GM10248 (cell line): ENCODE measurements at places on chromosomes 4 and X.

DNA sequence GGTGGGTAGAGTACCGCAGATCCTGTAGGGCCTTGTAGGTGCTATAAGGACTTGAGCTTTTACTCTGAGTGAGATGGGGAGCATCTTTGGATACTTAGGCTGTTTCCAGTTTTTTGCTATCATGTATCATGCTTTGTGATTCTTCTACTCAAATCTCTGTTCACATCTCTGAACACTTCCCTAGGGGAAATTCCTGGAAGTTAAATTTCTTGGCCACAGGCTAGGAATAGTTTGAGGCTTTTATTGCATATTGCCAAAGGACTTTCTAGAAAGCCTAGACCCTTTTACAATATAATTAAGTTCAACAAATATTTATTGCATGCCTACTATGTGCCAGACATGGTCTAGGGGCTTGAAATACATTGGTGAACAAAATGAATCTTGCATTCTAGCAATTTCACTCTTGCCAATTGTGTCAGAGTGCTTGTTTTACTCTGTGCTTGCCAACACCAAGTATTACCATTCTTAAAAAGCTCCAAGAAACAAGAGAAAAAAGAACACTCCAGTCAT, 4.1 kb upstream of the PGRMC1 start:
- no peak for DNase-seq

DNA sequence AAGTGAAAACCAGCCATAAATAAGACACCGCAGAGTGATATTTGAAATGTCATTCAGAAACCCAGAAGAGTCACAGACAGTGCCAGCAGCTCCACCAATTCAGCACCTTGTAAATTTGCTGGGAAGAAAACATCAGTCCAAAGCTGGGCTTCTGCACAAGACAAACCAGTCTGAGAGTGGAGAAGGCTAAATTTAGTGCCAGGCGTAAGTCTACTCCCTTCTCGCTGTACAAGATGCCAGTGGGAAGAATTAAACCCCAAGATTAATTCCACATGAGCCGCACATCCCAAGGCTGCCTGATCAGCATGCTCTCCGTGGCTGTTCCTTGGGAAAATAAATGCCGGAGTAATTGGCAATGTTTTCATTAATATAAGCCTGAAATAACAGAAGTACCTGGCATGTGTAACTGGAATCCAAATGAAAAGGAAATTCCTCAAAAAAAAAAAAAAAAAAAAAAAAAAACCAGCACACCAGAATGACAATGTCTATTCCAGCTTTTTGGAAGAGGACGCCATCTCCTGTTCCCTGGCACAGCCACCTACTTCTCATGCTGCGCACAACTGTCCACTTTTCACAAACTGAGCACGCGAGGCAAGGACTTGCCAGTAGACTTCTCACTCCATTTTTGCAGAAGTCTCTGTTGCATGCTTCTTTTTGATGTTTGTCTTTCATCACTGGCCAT, 95.5 kb downstream of the NSUN7 start:
- DNase-seq, result no peak

- no peak for DNase-seq
Measured at GRCh38 chr4:39235696-39236095, 53.4 kb downstream of the WDR19 start.

GRCh38 chrX:107823456-107823855, 2.2 kb upstream of the MID2 start:
- DNase-seq, result no peak

- no peak for DNase-seq
Measured at GRCh38 chr4:8759987-8760386, 111.7 kb downstream of the HMX1 start.

GRCh38 chr4:152605641-152606335, 69.9 kb upstream of the FBXW7 start:
- no peak for DNase-seq

DNA sequence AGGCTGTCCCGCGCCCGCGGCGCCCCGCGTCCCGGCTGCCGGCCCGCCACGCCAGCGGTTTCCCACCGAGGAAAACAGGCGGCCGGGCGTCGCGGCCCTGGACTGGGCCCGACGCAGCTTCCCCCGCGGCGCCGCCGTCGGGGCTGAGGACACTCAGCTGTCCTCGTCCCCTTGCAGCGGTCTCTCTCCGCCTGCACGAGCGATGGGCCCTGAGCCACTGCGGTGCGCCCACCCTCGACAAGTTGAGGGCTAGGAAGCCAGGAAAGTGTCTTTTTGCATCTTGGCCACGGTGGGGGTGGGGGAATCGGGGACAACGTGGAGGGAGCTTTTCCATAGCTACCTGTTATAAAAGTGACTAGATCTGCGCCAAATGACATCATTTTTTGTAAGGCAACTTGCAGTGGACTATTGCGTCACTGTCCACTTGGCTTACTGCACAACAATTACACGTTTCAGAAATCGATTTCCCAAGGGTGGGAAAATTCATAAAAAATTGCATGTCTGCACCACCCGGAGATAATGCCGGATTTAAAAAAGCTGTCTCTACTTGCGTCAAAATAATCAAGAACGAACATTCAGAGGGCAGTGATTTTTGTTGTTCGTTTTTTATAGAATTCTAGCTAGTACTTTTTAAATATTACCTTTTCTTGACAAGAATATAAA, 1.1 kb downstream of the KLHL15 start:
- no peak for DNase-seq

- no peak for DNase-seq
Measured at GRCh38 chrX:48466696-48467095, 3.4 kb downstream of the SLC38A5 start.

DNA sequence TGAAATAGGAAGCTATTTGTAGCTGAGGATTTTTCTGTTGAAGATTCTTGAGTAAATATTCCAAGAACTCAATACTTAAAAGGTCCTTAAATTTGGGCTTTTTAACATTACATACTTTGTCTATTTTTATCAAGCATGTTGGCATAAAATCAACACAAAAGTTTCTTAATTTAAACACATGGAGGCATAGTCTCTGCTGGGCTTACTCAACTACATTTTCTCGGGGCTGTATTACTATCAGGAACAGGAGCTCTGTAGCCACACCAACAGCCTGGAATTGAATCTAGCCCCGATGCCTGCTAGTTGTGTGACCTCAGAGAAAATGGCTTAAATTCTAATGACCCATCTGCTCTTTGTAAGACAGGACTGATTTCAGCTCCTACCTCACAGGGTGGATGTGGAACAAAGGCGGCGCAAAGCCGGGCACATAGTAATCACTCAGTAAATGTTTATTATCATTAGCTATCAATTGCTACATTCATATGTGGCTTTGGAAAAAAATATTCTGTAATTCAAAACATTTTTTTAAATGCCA, 207.0 kb downstream of the NSUN7 start:
- DNase-seq, result no peak

DNA sequence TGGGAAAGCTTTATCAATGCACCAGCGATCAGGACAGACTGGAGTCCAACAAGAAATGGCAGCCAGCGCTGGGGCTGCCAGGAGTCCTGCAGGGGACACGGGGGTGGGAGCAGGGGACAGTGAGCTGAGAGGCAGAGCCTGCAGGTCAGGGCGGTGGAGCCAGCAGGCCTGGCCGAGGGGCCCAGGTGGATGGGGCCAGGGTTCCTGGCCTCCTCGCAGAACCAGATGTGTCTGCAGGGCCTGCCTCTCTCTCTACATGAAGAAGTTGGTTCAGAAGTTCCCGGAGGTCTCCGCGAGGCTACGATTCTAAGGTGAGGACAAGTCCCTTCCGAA, 63.6 kb downstream of the CPZ start:
- no peak for DNase-seq

DNA sequence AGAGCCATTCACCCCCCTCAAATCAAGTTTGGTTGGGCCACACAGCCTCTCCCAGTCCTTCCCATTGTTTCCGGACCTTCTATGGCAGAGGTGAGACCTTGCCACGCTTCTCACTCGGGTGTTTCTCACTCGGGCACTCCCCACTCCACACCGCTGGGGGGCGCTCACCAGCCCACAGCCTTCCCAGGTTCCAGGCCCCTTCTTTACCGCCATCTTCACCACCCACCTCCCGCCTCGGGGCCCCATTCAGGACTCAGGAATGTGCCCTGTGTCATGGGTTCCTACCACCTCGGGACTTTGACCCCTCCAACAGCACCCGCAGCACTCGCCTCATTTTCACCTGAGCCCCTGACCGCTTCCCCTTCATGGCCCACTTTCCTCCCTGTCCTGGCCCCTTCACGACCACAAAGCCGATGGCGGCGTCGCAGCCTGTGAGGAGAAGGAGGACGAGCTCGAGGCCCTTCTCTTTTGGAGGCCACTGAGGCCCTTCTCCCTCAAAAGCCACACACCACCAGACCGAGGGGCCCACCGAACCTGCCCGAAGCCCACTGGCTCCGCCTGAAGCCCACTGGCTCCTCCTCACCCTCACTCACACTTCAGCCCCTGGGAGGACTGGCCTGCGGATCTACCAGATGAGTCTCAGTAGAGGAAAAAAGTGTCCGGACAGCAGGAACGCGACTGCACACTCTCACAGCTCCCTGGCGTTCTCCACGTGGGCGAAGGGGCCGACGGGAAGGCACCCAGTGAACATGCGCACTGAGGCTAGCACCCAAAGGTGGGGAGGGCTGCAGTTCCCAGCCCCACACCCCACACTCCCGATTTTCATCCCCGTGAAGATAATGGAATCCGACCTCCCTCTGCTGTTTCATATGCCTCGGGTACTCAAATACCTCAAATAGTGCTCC, at the start of gene PAGE1:
TSS of gene PAGE1 (minus strand) at position 709 of the 905 bp plus-strand sequence. CDS start 1,214 bp downstream, outside the sequence.
- no peak for DNase-seq

GRCh38 chr4:151670843-151671242, 90.0 kb downstream of the GATB start:
- DNase-seq, result no peak

GRCh38 chr4:8128100-8128856, 30.3 kb downstream of the ABLIM2 start:
- no peak for DNase-seq

- no peak for DNase-seq
Measured at GRCh38 chr4:165458471-165458870, 79.7 kb downstream of the CPE start.

- DNase-seq, result no peak
Measured at GRCh38 chr4:20447103-20447502, 195.4 kb downstream of the SLIT2 start.

GRCh38 chrX:39705290-39705689, 392.5 kb downstream of the BCOR start:
- no peak for DNase-seq

GRCh38 chr4:6497796-6498195, 25.4 kb upstream of the PPP2R2C start:
- DNase-seq, result no peak

- no peak for DNase-seq
Measured at GRCh38 chr4:189185810-189186432, 754.8 kb upstream of the FRG1 start.

DNA sequence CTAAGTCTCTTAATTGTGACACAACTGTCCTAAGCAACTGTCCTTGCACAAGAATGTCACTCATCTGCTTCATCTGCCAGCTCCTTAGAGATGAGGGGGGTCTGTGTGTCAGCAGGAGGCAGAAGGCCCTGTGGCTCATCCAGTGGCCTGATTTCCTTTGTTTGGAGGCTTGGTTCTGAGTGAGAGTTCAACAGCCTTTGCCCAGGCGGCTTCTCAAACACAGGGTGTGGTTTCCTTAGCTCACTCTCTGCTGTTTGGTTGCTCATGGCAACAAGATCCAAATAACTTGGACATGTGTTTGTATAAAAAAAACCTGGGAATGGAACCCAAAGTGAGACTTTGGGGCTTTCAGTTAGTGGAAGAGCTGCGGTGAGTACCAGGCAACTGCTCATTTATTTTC, 46.6 kb downstream of the MAP7D3 start:
- DNase-seq, result no peak

DNA sequence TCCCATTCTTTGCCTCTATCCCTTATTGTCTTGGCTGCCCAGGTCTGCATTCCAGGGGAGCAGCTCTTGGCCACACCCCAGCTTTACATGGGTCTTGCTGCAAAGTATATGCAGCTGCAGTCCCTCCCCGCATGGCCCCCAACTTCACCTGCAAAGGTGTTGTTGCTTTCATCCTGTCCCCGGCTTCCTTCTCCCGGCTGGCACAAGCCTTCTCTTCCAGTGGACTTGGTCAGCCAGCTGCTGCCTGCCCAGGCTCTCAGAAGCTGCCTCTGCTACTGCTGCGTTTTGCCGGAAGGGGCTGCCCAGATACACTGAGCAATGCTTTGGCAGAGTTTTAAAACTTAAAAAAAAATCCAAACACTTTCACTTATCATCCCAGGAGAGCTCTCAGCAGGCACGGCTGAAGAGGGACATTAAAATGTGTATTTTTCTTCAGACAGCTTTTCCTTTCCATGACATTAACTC, 121.2 kb upstream of the PDLIM3 start:
- DNase-seq, result no peak

DNA sequence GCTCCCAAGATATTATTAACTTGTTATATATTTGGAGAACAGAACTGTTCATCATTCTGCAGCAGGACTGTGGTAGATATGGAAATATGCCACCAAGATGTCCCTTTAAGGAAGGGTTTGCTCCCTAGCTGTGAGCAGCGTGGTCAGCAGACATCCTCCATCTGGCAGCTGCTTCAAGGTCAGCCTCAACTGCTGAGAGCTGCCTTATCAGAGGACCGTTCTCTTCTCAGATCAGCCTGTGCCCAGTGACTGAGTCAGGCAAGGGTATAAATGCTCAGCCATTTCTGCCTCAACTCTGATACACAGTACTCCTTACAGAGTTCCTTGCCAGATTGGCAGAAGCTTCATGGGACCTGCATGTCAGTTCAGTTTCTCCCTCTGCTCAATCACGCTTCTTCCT, 63.4 kb upstream of the MAGEB2 start:
- DNase-seq, result no peak

- no peak for DNase-seq
Measured at GRCh38 chrX:72120837-72121236, 10.9 kb downstream of the RTL5 start.

GRCh38 chr4:142034101-142034500, 397.7 kb downstream of the IL15 start:
- no peak for DNase-seq

GRCh38 chr4:71251261-71251660, 87.6 kb upstream of the SLC4A4 start:
- DNase-seq, result no peak

GRCh38 chr4:121714548-121714947, 17.8 kb upstream of the ANXA5 start:
- DNase-seq, result no peak

GRCh38 chr4:173852775-173853174, 322.7 kb upstream of the HAND2 start:
- no peak for DNase-seq

DNA sequence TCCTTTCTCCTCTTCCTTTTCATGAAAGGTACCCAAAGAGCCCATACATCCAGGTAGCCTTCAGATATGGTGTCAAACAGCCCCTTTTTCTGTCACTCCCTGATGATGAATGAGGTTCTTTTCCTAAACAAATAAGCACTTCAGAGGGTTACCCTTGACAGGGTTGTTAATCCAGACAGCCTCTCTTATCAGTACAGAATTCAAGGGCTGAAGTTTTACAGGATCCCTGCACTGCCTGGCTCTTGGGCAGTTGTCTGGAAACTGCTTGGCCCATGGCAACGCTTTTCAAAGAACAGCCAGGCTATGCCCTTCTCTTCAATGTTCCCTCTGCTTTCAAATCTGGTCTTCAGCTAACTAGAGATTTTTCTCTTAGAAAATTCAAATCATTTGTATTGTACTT, 352.6 kb upstream of the FAM241A start:
- no peak for DNase-seq
